Camera-type eye (tissue), 1 donor: ENCODE measurements at places on chromosomes 16 and 17. TPM values are rescaled to one million over a fixed set of nuclear protein-coding genes. Genes with fewer than 3 reads are reported as not detected.

The GLG1 gene
- 216 TPM for total RNA-seq

The NSF gene
- 76.4 TPM for total RNA-seq

The TMEM204 gene
- total RNA-seq = 9.6 TPM

The ZMYND15 gene
- total RNA-seq = 0.27 TPM

The CDH5 gene
- total RNA-seq = 41.5 TPM

The NPB gene
- 4.9 TPM for total RNA-seq

The MMD gene
- 90.1 TPM for total RNA-seq

The FOXL1 gene
- 2.5 TPM for total RNA-seq

The TMEM238L gene
- not detected for total RNA-seq

The GLP2R gene
- total RNA-seq = 0.44 TPM

The KRTAP3-2 gene
- total RNA-seq = not detected

The NOG gene
- total RNA-seq = 10.2 TPM
